Natural killer cell (primary cell): ENCODE measurements at places on chromosomes 2 and 18.

- no peaks in the 10 kb centered on the region for H3K27me3 ChIP-seq
- H3K4me1 ChIP-seq: no peaks in the 10 kb centered on the region
- H3K27ac ChIP-seq: no peak overlapping the region
- no peak overlapping the region for H3K4me3 ChIP-seq
- no peak for DNase-seq
Observed at GRCh38 chr2:63780518-63781155, 61.1 kb upstream of the UGP2 start.

DNA sequence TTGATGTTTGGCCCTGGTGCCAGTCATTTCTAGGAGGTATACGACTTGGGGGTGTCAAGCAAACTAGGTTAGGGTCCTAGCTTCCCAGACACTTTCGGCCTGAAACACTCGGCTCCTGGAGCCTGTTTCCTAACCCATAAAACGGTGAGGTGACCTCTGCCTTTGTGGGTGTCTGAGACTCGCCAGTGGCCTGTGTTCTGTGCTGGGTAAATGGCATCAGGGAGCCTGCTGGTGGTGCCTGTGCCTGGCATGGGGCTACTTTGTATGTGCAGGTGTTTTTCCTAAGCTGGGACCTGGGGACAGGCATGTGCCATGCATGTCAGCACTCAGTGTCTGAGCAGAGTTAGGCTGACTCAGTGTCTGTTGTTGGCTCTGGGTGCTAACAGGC lies 139.2 kb downstream of the GLI2 start:
- H3K27ac ChIP-seq: no peak overlapping the region
- no peaks in the 10 kb centered on the region for H3K36me3 ChIP-seq
- no peak overlapping the region for H3K4me3 ChIP-seq
- no peak for DNase-seq
- no peaks in the 10 kb centered on the region for H3K4me1 ChIP-seq
- no peaks in the 10 kb centered on the region for H3K27me3 ChIP-seq

DNA sequence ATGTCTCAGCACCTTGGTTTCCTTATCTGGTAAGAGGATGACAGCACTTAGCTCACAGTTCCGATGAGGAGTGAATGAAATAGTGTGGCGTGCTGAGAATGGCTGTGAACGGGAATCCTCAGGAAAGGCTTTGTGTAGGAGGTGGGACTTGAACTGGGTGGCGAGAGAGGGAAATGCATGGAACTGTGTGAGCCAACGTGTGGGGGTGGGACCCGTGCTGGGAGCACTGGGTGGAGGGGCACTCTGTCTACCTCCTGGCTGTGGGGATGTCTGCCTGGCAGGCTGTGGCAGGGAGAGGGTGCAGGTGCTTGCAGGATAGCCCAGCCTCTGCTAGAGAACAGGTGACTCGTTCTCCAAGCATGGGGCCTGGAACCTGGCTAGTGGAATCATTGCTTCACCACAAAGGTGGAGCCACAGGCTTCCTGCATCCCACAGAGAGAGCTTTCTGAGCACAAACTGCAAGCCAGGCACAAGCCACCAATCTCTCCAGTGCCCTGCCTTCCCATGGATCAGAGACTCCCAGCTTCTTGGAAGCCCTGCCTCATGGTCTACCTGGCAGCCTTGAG lies 145.2 kb downstream of the CELF4 start:
- no peak overlapping the region for H3K4me3 ChIP-seq
- H3K27ac ChIP-seq: no peak overlapping the region
- no peak for DNase-seq
- no peaks in the 10 kb centered on the region for H3K36me3 ChIP-seq
- no peaks in the 10 kb centered on the region for H3K27me3 ChIP-seq

DNA sequence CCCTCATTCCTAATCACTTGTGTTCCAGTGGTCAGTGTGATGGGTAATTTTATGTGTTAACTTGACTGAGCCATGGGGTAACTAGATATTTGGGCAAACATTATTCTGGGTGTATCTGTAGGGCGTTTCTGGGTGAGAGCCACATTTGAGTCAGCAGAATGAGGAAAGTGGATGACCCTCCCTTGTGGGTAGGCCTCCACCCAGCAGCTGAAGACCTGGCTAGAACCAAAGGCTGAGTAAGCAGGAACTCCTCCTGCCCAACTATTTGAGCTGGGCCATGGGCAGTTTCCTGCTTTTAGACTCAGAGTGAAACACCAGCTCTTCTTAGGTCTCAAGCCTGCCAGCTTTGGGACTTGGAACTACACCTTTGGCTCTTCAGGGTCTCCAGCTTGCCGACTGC lies 141.8 kb downstream of the ACKR3 start:
- H3K36me3 ChIP-seq: no peaks in the 10 kb centered on the region
- H3K27ac ChIP-seq: no peak overlapping the region
- H3K4me1 ChIP-seq: no peaks in the 10 kb centered on the region
- no peak for DNase-seq

DNA sequence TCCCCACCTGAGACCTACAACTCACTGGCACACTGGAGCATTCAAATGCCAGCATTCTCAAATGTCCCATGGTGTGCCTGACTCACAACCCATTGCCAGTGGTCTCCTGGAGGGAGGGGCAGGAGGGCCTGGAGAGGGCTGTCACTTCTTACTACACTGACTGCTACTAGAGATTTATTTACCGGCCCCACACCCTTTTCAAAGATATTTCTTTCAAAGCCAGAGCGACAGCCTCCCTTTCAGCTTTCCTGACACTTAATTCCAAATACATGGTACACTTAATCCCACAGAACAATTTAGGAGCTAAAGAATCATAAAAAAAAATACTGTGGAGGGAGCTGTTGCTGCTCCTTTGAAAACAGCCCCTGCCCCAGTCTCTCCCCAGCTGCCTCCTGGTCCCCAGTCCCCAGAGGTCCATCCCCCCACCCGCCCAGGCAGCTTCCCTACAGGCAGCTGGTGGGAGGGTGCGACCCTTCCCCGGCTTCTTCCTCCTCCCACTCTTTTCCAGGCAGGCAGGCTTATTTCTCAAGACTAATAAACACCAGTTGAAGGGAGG lies 129.1 kb upstream of the SMAD2 start:
- no peak for DNase-seq
- no peak overlapping the region for H3K4me3 ChIP-seq
- no peaks in the 10 kb centered on the region for H3K4me1 ChIP-seq
- no peaks in the 10 kb centered on the region for H3K36me3 ChIP-seq
- H3K27me3 ChIP-seq: peaks cover 7% of the 10 kb centered on the region

DNA sequence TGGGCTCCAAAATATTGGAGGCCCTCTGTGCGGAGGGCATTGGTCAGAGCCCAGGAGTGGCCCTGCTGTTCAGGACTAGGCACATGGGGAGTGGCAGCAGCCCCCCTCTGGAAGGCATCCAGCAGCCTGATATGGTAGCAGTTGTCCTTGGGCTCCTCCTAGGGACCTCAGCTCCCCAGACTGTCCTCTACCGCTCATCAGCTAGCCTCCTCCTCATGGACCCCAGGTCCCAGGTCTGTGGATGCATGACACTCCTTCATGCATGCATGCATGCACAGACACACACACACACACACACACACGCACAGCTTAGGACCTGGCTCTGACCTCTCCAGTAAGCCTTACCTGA lies 15.4 kb upstream of the ATP6V1B1 start:
- H3K36me3 ChIP-seq: no peaks in the 10 kb centered on the region
- H3K4me3 ChIP-seq: no peak overlapping the region

DNA sequence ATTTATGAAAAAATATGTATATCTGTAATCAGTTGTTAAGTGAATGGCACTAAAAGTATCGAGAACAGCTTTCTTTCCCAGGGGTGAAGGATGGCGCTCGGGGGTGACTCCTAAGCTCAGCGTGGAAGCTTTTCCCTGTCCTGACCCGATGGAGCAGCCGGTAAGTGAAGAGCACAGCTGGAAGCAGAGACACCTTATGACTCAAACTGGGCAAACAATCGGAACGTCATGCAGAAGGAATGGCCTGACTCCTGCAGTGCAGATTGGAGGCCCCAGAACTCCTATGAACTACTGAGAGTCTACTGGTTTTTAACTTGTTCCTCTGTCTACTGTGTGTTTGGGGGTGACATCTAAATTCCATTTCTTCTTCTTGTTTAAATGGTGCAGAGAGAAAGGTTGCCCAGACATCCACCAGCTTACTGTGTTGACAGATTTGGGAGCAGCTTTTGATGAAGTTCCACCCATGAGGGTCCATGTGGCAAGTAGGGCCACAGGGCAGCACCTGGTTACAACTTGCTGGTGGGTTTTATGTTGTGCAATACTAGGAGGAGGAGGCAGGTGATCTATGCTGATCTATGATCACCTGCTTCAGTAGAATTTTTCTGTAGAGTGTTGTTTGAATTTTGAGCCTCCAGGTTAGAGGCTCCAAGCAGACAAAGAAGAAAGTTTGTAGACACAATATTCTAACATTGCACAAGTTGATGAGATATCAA lies 52.8 kb upstream of the TMEM182 start:
- H3K27ac ChIP-seq: no peak overlapping the region
- no peaks in the 10 kb centered on the region for H3K4me1 ChIP-seq
- H3K36me3 ChIP-seq: no peaks in the 10 kb centered on the region

DNA sequence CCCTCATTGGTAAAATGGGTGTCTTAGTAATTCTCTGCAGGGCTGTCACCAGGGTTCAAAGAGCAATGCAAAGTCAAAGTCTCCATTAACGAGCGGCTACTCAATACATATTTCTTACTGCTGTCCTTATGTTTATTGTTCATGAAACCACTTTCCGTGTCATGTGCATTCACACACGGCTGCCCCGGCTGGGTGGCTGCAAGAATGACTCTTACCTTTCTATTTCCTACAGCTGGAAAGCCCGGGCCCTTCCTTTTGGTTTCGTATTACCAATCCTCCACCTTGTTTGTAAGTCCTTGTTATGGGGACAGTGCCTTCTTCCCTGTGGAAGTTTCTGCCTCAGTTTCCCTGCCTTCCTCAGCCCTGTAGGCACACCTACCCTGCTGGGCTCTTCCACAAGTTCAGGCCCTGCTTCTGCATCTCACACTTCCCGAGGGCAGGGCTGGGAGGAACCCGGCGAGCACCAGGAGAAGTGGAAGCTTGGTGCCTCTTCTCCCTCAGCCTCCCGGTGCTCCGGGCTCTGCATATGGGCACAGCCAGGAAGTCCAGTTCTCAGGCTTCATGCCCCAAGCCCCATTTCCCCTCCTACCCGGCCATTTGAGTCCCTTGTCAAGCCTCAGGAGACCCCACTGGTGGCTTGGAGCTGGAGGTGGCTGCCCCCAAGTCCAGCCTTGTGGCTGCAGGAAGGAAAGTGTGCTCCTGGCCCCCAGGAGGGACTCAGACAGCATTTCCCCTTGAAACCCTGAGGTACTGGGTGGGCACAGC lies 18.7 kb upstream of the ACKR3 start:
- no peak for DNase-seq
- H3K27me3 ChIP-seq: no peaks in the 10 kb centered on the region
- no peak overlapping the region for H3K4me3 ChIP-seq

DNA sequence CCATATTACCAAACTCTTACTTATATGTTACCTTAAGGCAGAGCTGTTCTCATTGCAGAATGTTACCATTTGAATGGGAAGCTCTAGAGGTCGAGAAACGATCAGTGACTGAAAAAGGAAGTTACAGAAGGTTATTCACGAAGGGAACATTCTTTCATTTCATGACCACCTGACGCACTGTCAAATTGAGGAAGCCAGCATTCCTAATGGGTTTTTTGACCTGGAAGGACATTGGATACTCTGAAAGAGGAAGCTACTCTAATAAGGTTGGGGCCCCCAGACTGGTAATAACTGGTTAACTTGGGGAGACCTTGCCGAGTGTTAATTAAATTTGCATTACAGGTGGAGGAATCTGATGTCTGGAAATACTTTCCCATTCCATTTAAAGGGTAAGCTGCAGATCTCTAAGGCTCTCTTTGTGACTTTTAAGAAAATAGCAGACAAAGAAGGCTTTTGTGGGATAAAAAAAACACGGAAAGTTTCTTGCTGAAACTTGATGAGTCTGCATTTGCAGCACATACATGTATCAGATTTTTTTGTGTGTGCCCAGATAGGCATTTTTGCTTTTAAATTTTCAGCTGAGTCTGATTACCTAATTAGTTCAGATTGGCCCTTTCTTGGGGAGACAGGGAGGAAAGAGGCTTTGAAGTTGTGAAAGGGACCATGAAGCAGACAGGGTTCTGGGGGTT lies 137.1 kb downstream of the LTBP1 start:
- H3K4me3 ChIP-seq: no peak overlapping the region
- no peaks in the 10 kb centered on the region for H3K4me1 ChIP-seq
- H3K27ac ChIP-seq: no peak overlapping the region
- H3K27me3 ChIP-seq: no peaks in the 10 kb centered on the region
- DNase-seq: no peak

GRCh38 chr2:167438206-167438605 lies 549.9 kb downstream of the XIRP2 start:
- H3K4me3 ChIP-seq: no peak overlapping the region
- no peaks in the 10 kb centered on the region for H3K4me1 ChIP-seq
- DNase-seq: no peak
- no peaks in the 10 kb centered on the region for H3K27me3 ChIP-seq
- H3K36me3 ChIP-seq: no peaks in the 10 kb centered on the region
- H3K27ac ChIP-seq: no peak overlapping the region

DNA sequence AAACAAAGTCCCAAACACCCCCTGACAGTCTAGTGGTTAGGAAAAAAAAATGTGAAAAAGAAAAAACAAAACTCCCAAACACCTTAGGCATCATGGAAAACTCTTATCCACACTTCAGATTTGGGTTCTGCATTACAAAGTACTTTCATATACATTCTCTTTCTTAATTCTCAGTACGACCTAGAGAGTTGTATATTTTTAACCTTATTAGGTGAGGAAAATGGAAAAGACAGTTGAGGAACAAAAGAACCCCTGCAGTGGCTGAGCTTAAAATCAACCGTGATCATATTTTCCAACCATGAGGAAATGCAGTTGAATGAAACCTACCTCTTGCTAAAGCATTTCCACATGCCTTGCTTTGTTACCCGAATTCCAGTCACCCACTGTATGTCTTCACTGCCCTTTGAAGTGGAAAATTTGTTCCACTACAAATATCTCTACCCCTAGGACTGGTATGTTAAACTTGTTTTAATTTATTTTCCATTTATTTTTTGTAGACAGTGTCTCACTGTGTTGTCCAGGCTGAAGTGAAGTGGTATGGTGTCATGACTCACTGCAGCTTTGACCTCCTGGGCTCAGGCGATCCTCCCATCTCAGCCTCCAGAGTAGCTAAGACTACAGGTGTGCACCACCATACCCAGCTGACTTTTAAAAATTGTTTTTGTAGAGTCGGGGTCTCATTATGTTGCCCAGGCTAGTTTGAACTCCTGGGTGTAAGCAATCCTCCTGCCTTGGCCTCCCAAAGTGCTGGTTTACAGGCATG lies 56.9 kb upstream of the LPIN2 start:
- no peak for DNase-seq
- H3K27me3 ChIP-seq: no peaks in the 10 kb centered on the region
- H3K4me1 ChIP-seq: peaks cover 36% of the 10 kb centered on the region
- no peak overlapping the region for H3K27ac ChIP-seq

- no peaks in the 10 kb centered on the region for H3K36me3 ChIP-seq
- H3K27ac ChIP-seq: no peak overlapping the region
- DNase-seq: no peak
Observed at GRCh38 chr18:4238966-4239365, 216.1 kb downstream of the DLGAP1 start.

- H3K27ac ChIP-seq: no peak overlapping the region
- no peaks in the 10 kb centered on the region for H3K4me1 ChIP-seq
- H3K36me3 ChIP-seq: no peaks in the 10 kb centered on the region
- H3K4me3 ChIP-seq: no peak overlapping the region
- no peak for DNase-seq
Observed at GRCh38 chr2:44884677-44885076, 56.8 kb upstream of the SIX3 start.
